ENCODE measurements at places on chromosomes 16 and 17. TPM values are rescaled to one million over a fixed set of nuclear protein-coding genes. Genes with fewer than 3 reads are reported as not detected.

The TSR3 gene
- total RNA-seq, result 73.7 TPM

The LGALS9B gene
- total RNA-seq, result 11.6 TPM

GRCh38 chr16:57887711-57888110, 83.2 kb downstream of the CNGB1 start:
- DNase-seq, result no peak

GRCh38 chr17:31907342-31907962, 5.9 kb upstream of the UTP6 start:
- DNase-seq, result no peak

DNA sequence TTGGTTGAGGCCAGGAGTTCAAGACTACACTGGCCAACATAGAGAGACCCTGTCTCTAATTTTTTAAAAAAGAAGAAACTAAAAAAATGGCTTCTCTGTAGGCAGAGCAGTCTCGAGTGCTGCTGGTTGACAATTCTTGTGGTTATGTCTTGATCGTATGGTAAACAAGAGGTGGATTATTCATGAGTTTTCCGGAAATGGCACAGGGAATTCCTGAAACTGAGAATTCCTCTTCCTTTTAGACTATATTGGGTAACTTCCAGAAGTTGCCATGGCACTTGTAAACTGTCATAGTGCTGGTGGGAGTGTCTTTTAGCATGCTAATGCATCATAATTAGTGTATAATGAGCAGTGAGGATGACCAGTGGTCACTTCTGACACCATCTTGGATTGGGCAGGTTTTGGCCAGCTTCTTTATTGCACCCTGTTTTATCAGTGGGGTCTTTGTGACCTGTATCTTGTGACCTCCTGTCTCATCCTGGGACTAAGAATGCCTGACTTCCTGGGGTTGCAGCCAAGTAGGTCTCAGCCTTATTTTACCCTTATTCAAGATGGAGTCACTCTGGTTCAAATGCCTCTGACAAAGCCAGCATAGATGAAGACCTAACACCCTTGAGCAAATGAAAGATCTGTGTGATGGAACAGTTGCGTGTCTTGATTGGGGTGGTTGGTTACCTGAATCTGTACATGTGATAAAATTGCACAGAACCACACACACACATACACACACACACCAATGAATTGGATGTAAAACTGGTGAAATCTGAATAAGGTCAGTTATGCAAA, 30.2 kb downstream of the BMERB1 start:
- no peak for DNase-seq

- no peak for DNase-seq
Measured at GRCh38 chr17:48570325-48571023, 7.7 kb downstream of the HOXB4 start.

Data from foreskin keratinocyte (primary cell).